ENCODE measurements at places on chromosomes 11 and 22.

DNA sequence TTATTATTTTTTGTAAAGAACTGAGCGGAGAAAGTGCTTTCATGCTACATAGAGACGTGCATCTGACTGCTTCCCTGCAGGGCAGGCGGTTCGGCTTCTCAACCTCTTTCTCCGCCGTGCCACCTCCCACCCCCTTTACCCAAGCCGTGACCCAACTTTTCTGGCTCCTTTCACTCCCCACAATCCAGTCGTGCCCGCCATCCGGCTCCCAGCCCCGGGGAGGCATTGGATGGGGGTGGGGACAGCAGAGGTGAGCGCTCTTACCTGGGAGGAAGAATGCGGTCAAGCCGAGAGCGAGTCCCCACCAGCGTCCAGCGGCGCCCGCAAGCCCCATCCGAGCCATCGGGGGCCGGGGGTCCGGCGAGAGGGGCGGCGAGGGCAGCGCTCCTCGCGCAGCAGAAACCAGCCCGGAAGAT, 781 bp downstream of the NECTIN1 start:
- no peak for ATAC-seq

DNA sequence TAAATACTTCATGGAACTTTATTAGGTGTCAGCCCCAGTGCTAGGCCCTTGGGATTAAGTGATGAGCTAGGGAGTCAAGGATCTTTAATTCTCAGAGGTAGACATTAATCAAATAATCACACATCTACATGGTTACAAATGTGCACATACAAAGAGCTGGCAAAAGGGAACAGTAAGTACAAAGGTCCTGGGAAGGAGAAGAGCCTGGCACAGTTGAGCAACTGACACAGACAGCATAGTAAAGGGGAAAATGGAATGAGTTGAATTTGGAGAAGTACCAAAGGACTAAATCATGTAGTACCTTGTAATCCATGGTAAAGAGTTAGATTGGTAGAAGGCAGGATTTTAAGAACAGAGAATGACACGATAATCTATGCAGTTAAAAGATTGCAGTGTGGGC, 116.3 kb downstream of the APIP start:
- ATAC-seq: no peak

- ATAC-seq: no peak
These were observed 640.2 kb downstream of the LRRC4C start for GRCh38 chr11:40819230-40819629.

GRCh38 chr11:115874843-115875242, 370.6 kb upstream of the CADM1 start:
- ATAC-seq: peak; percentile 40

DNA sequence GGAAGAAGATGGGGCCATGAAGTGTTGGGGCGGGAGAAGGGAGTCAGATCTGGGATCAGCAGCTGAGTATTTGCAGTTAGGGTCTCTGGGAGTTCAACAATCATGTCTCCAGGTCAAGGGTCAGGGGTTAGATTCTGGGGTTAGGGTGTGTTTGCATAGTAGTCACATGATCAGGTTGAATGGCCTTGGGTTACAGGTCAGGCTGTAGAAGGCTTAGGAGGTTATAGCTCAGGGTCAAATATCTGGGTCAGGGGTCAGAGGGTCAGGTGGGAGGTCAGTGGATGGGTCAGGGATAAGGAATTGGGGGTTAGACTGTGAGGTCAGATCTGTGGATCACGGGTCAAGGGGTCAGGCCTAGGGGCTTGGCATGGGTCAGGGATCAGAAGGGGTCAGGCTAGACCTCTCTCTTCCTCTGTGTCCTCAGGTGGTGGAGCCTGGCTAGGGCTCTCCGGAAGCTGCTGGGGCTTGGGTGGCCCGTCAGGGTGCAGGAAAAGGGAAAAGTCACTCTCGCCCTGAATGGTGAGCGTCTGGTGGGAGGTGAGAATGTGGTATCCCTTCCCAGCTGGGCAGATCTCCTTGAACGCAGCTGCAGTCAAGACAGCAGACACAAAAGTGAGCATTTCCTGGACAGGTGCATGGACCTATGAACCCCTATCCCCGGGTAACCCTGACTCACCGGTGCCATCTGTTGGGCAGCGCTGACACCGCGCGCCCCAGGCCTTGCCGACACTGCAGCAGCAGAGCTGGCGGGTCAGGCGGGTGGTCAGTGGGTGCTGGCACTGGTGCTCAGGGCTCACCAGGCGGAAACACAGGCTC, 6.4 kb downstream of the LTBP3 start:
- peak; percentile 46 for ATAC-seq

DNA sequence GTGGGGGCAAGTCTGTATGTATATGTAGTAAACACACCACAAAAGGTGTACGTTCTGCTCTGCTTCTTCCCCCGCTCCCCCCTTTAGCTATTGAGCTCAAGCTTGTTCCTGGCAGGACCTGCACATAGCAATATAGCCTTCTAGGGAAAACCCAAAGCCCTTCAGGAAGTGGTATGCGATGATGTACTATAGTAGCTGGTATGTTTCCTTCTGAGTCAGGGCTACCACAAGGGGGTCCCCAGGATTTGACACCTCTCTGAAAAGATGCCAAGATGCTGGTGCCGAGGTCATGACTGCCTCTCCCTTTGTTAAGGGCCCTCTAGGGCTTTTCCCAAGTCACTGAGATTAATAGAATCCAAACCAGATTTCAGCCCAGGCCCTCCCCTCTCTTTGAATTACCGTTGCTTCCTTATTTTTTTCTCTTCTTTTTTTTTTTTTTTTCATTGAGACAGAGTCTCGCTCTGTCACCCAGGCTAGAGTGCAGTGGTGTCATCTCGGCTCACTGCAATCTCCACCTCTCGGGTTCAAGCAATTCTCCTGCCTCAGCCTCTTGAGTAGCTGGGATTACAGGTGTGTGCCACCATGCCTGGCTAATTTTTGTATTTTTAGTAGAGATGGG, 268.4 kb downstream of the ETS1 start:
- ATAC-seq: peak; percentile 85

- ATAC-seq: no peak
These were observed 403 bp upstream of the SBF2 start for GRCh38 chr11:10294290-10294953.

DNA sequence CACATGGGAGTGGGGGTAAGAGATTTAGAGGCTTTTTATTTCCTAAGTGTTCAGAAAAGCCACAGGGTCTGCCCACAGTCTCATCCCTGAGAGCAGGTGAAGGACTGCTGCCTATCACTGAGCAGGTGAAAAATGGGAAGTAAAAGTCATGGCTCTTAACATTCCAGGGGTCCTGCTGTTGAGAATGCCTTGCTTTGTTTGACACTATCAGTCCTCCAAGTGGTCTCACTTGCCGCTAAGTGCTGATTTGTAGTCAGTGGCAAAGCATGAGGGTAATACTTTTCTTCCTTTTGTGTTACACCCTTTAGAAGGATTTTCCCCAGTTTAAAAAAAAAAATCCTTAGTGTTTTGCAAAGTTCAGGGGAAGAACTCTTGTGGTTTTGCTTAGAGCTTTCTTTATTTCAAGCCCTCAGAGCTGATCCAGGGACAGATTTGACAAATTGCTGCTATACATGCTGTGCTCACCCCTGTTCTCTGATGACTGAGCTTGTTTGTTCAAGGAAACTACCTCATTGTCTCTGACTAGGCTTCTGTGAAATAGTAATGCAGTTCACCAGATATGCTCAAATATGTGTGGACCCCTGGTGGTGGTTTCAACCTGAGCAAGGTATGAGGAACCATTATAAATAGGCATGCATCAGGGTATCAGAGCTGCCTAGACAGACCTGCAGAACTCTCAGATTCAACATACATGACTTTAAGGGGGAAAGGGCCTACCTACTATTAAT, 141.0 kb downstream of the ARHGAP42 start:
- ATAC-seq: no peak

DNA sequence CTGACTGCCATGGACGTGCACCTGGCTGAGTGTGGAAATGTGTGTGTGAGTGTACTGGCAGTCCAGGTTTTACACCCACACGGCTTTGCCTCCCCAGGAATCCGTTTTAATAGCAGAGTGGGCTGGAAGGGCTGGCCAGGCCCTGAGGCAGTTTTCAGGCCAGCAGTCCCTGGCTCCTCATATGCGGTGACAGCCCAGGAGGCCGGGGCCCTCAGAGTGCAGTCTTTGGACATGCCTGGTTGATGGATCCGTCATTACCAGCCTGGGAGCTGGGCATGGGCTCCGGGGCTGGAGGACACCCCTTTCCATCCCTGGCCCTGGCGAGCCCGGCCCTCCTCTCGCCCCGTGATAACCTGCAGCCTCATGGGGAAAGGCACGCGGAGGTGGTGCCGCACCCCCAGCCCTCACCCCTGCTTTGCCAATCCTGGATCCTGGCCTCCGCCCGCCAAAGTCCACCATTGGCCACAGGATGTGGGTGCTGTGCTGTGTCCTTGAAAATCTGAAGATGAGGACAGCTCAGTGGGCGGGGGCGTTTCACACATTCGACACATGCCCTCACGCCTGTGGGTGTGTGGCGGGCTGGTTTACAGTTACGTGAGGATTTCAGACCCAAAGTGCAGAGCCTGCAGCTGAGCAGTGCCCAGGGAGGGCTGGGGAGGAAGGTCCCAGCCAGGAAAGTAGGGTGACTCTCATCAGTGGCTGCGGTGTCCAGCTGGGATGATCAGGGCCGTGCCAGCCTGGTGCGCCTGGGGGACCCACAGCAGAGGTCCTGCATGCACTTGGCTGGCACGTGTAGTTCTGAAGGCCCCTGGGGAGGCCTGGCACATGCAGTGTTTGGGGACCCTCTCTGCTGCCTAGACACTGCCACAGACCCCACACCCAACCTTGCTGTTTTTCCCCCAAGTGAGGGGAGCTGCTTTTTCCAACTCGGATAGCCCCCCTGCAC, 55.1 kb downstream of the RTN4R start:
- ATAC-seq: no peak

- no peak for ATAC-seq
These were observed 192.8 kb upstream of the MTNR1B start for GRCh38 chr11:92776676-92777075.

Data from activated T-helper 17 cell treated with anti-CD3 and anti-CD28 coated beads, Interleukin-2, amount 50 U/mL, for 72 hours (primary cell).